Skeletal muscle cell (primary cell): ENCODE measurements at places on chromosomes 2 and 18.

GRCh38 chr2:212448698-212449097, 89.9 kb downstream of the ERBB4 start:
- DNase-seq = no peak

DNA sequence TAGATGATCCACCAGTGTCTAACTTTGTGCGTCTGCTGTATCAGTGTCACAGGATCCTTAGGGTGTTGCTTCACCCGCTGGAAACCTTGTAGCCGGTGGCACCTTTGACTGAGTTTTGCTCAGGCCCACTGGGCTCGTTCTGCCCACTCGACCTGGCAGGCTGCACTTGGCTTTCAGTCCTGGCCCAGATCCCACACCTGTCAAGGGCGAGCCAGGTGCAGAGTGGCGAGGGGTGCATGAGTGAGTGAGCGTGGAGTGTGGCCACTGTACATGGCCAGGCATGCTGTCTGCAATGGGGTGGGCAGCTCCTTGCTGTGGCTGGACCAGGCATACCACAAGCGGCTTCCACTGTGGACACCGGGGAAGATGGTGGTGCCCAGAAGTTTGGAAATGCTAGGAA, 179.0 kb downstream of the FAM210A start:
- DNase-seq = no peak

DNA sequence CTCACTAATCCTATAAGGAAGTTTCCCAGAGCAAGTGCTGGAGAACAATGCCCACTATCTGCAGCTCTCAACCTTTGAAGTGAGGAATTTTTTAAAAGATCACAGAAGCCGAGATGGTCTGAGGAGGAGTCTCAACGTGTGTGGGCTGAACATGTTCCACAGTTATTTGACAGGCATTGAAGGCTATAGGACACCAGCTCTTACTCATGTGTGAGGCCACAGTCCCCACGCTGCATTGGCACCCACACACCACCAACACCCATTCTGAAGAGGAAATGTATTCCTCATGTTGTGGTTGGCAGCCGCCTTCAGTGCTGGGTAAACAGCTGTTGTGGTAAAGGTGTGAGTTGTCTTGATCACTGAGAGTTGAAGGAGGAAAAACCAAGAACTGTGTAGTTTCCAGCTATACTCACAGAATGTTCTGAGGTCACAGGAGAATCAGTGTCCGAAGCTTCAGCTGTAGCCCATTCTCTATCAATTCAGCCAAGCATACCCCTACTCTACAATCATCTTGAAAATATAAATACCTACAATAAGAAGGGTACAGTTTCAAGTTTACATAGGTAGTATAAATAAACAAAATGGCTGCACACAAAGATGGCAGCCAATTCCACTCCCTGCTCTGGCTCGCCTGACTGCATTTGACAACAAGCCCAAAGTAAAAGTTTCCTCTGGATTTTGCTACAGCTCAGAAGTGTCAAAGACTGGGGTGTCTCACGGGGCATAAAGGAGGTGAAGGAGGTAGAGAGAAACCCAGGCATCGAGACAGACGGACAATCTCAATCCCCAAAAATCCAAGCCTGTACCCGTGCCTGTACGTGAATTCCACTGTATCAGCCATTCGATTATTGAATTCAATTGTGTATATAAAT, 12.1 kb downstream of the CD226 start:
- DNase-seq = no peak

DNA sequence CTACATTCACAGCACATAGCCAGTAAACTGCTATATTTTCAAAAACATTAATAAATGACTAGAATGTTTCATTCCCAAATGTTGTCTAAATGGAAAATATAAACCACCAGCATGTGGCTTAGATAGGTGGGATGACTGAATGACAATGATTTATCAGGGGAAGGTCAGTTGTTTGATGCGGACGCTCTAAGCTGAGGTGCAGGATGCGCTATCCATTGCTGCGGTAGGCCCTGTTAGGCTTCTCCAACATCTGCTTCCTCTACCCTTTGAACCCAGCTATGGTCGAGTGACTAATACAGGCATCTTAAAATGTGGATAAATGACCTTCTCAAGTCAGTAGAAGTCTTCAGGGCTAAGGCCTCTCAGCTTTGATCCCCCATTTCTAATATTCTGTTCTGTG, 584.2 kb downstream of the CMPK2 start:
- no peak for DNase-seq

DNA sequence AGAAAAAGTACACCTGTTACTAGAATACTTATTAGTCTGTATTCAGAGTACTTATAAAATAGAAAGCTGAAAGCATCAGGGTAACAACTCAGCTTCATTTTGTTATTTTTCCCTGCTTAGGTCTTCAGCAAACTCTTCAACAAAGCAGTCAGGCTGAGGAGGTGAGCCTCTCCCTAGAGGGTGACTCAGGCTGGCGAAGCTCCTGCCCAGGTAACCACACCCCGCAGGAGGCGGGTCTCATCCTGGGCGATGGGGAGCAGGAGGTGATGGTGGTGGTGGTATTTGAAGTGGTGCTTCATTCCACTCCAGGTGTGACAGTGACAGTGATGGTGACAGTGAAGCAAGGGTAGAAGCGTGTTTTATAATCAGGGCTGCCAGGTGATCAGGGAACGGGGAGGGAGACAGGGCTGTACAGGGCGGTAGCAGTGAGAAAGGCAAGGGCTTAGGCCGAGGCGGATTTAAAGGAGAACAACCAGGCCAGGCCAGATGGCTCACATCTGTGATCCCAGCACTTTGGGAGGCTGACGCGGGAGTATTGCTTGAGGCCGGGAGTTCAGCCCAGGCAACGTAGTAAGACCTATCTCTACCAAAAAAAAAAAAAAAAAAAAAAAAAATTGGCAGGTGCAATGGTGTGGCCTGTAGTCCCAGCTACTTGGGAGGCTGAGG, 127.1 kb downstream of the SOCS6 start:
- DNase-seq = no peak

DNA sequence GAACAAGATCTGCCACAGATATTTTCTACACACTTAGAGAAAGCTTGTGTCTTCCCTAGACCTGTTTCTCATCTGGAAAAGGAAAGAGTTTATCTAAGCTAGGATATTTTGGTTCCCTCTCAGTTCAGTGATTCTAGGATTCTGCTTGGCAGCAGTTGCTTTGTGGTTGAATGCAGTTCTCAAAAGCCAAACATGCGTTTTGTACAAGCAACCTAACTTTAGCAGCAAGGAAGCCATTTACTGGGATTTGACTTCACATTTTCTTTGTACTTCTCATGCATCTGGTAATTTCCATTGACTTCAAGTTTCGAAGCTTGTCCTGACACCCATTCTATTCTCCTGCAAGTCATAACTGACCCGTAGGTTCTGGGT, 33.3 kb downstream of the VSNL1 start:
- DNase-seq = no peak

DNA sequence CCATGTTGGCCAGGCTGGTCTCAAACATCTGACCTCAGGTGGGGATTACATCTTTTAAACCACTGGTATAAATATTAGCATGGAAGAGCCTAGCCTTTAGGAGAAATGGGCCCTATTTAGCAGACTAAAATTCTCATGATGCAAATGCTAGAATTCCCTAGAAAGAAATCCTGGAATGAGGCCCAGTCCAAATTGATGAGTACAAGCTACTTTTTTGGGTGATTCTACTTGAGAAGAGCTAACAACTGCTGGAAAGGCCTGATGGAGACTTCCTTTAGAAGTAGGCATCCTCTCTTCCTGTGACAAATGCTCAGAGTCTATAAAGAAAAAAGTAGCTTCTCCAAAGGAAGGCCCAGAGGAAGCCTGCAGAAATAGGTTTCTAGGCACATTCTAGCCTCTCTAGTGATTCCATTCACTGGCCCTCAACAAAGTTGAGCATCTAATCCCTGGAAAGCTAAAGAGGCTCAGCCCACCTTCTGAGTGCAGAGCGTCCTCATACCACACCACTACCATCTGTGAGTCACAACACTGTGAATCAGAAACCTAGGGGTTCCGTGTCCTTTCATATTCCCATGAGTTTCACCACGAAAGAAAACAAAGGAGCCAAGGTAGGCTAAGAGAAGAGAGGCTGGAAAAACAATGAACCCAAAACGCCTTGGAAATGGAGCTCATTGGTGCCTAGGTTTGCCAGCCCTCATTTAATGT, 183.1 kb downstream of the C1D start:
- DNase-seq = no peak

DNA sequence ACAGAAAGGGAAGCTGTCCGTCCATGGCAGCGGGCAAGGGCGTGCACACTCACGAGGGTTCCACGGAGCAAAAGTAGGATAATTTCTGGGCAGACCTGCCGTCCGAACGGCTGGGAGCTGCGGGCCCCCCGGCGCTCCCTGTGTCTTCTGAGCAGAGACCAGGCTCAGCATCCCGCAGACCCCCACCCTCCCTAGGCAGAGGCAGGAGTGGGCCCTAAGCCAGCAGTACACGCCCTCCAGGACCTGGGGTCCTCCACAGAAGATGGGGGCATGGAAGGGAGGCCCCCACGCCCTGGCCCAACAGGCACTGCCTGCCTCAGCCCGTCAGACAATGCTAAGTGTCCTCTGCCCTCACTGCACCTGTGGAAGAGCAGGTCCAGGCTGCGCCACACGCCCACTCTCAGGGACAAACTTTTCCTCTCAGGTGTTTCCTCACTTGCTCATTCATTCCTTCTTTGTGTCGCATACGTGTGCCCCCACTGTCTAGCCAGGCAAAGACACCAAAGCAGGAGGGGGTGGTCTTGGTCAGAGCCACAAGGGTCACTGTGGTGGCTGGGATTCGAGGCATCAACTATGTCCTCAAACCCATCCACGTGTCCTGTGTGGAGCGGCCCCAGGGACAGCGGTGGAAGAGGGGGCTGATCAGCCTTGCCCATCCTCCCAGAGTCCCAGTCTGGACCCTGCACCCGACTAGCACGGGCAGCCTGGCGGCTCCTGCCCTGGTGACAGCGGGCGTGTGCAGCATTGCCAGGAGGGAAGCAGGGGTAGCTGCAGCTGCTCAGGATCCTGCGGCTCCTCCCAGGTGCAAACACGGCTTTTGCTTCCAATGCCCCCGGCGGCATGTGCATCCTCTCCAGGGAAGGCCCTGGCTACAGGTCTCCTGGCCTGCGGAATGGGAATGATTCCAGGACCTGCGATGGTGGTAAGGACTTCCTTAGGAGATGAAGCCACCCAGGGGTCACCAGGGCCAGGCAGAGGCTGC, 2.4 kb upstream of the GPC1 start:
- DNase-seq = no peak

- no peak for DNase-seq
These were observed 23.2 kb upstream of the GREB1L start for GRCh38 chr18:21218862-21219261.

- no peak for DNase-seq
These were observed 56.2 kb upstream of the SMIM21 start for GRCh38 chr18:75483662-75484061.

- no peak for DNase-seq
These were observed 189.9 kb downstream of the INO80D start for GRCh38 chr2:205895981-205896655.

GRCh38 chr2:33190393-33190937, 243.7 kb downstream of the LTBP1 start:
- DNase-seq = no peak

GRCh38 chr2:10402062-10402585, 46.0 kb downstream of the ODC1 start:
- DNase-seq = no peak

DNA sequence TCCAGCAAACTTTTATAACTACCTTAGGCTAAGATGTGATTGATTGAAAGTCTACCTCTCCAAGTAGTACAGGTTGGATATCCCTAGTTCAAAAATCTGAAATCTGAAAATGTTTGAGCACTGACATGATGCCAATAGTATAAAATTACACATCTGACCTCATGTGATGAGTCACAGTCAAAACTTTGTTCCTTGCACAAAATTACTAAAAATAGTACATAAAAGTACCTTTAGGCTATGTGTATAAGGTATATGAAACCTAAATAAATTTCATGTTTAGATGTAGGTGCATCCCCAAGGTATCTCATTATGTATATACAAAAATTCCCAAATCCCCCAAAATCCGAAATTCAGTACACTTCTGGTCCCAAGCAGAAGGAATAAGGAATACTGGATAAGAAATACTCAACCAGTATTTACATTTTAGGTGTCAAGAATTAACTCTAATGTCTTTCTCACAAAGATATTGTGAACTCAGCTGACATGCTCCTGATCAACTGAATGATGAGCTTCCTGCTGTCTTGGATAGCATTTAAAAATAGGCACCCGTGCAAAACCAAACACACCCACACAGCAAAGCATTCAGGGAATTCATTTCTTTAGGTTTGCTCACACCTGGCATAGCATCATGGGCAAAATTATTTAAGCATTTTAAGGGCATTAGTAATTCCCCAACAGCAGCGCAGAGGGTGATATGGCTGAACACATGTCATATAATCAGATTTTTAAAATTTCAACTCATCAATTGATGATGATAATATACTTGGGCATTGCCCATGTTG, 497.4 kb upstream of the MEIS1 start:
- no peak for DNase-seq

DNA sequence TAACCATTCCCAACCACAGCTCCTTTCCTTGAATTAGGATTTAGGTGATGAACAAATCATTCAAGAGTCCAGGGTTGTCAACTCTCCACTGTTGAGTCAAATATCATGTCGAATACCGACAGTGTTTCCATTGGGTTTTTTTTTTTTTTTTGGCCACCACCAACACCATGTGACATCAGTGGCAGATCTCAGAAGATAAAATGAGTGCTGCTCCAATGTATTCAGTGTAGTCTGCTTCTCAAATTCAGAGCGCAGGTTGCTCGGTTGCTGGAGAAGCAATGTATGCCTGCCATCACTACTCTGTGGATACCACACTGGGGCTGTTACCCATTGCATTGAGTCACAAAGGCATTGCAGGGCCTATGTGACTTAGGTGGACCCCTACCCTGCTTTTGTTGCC, 10.8 kb upstream of the ATL2 start:
- no peak for DNase-seq

DNA sequence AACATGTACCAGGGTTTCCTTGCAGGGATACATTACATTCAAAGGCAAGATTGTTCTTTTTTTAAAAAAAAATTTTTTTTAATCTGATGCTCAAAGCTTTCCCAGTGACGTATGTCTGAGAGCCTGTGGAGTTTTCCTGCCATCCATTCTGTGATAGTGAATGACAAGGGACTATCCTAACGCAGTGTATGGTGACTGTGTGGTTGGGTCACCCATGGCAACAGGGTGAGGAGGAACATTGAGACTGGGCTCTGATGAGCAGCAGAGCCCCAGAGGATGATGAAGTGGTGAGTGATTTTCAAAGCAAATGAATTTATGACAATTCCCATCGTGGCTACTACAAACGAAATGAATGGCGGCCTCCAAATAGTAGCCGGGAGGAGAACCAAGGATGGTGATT, 28.6 kb upstream of the CTAGE1 start:
- DNase-seq = no peak

DNA sequence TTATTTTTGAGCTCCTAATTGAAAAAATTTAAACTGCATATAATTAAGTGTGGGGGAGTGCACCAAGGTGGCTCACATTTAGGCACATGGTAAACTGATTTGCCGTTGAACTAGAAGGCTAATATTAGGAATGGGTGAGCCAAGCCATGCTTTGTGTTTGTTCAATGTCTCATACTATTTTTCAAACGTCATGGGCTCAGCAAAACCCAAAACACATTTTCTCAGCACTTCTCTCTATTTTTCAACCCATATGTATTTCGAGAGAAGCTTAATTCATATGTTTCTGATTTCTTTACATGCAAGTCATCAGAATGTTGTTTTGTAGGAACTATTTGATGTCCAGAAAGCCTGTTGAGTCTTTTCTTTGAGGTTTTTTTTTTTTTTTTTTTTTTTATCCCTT, 291.2 kb downstream of the TCF4 start:
- DNase-seq = no peak

GRCh38 chr18:6963452-6964097, 154.0 kb downstream of the LAMA1 start:
- no peak for DNase-seq

GRCh38 chr2:75340560-75340959, 141.2 kb upstream of the TACR1 start:
- DNase-seq = peak; percentile 25
